ENCODE measurements at places on chromosomes 12 and 14.

- DNase-seq: no peak
These were observed 671.3 kb upstream of the TBX3 start for GRCh38 chr12:115355301-115355700.

DNA sequence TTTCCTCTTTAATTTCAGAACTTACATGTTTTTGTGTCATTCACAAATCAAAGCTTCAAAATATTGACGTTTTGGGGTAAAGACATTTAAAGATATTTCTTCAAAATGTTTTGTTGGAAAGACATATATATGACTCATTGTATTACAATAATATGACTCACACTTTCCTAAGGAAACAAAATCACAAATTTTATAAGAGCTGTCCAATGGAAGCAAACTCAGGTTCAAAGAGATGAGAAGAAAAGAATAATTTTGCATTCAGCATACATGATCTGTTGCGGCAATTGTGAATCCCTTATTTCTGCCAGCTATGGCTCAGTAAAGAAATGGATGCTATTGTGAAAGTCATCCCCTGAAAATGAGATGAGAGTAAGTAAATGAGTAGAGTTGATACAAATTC, 82.7 kb downstream of the GRIP1 start:
- no peak for DNase-seq

DNA sequence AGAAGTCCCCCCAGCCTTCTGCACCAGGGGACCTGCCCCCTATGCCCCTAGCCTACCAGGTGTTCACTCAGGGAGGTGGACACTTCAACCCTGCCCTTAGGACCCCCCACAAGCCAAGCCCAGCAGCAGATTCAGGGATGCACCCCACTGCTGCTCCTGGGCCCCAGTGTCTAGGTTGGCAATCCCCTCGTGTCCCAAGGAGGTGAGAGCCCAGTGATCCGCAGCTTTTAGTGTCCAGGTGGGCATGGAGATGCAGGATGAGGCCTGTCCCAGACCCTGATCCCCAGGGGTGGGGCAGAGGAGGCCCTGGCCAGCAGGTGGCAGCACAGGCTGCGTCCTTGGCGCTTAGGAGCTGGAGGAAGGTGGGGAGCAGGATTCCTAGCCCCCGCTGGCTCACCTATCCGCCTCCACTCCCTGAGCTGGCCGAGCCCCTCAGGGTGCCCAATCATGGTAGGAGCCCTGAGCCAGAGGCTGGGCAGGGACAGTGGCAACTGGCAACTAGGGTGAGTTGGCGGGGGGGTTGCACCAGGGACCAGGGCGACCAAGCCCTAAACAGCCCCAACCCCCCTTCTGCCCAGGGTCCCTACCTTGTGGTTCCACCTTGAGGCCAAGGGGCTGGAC, 4.1 kb downstream of the CKB start:
- peak; percentile 45 for DNase-seq

- no peak for DNase-seq
These were observed 6.0 kb downstream of the SPTB start for GRCh38 chr14:64873506-64874219.

- DNase-seq: no peak
These were observed 268.2 kb downstream of the SNAPC1 start for GRCh38 chr14:62030387-62030786.

- DNase-seq: no peak
These were observed 13.8 kb downstream of the NGDN start for GRCh38 chr14:23483236-23483854.

DNA sequence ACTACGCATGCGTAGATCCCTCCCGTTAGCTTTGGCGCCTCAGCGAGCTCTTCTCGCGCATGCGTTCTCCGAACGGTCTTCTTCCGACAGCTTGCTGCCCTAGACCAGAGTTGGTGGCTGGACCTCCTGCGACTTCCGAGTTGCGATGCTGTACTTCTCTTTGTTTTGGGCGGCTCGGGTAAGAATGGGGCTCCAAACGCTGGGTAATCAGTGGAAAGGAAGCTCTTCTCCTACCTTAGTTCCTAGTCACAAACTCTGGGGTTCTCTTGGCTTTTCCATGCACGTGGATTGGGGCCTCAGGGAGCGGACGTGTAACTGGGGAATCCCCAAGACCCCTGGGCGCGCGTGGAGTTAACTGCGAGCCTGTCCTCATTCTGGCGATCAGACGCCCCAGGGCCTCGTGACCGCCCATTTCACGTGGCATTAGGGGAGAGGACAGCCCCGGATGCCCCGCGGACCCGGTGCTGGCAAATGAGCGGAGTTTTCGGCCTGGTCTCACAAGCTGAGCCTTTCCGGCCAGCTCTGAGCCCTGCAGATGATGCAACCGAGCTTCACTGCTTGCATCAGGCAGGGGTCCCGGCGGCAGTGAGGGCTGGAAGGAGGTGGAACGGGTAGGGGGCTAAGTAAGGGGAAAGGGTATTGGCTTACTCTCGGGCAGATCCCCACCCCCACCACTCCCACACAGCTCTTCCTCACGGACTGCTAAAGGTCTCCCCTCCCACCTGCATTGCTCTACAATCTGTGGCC, at the start of gene SHMT2:
Gene SHMT2, plus strand, starts transcription at position 78 of the 747 bp plus-strand sequence. Its CDS starts 68 bp downstream, at position 146.
- DNase-seq: peak; percentile 93

DNA sequence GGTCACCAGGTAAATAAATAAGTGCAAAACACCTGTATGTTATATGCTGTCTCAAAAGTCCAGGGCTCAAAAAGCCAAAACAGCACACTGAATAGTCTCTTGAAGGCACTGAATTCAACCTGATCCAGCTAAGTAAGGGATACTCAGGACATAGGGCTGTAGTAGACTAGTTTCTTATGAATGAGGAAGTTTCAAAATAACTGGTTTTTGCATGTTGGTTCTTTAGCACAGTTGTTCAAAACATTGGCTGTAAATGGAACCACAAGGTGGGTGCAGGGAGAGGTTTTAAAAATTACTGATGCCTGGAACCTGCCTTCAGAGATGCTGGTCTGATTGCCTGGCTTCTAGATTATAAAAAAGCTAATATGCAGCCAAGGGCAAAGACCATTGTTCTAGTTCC, 34.1 kb downstream of the NDUFA12 start:
- DNase-seq: no peak

DNA sequence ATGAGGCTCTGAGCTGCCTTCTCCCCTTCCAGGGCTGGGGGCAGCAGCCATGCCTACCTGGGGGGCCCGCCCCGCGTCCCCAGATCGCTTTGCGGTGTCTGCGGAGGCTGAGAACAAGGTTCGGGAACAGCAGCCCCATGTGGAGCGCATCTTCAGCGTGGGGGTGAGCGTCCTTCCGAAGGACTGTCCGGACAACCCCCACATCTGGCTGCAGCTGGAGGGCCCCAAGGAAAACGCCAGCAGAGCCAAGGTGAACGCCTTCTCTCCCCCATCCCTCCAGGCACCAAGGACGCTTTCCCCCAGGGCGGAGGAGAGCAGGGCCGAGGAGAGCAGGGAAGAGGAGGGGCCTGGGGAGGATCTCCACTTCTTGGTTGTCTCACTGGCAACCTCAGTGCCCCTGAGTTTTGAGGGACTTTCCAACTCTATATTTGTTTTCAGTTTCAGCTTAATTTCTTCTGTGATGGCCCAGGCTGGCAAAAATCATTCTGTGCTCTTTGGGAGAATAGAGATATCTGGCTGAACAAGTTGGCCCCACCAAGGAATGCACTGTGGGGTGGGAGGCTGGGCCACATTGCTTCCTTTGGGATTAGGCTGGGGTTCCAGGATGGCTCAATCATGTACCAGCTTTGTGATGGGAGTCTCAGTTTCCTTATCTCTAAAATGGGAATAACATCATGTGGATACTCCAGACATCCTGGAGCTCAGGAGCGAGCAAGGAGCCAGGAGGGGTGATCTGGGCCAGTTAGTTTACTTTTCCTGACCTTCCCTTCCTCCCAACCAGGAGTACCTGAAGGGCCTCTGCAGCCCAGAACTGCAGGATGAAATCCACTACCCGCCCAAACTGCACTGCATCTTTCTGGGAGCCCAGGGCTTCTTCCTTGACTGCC, 1.2 kb downstream of the KHNYN start:
- peak; percentile 44 for DNase-seq

GRCh38 chr14:106883218-106883692, 1356.9 kb downstream of the TMEM121 start:
- peak; percentile 14 for DNase-seq

DNA sequence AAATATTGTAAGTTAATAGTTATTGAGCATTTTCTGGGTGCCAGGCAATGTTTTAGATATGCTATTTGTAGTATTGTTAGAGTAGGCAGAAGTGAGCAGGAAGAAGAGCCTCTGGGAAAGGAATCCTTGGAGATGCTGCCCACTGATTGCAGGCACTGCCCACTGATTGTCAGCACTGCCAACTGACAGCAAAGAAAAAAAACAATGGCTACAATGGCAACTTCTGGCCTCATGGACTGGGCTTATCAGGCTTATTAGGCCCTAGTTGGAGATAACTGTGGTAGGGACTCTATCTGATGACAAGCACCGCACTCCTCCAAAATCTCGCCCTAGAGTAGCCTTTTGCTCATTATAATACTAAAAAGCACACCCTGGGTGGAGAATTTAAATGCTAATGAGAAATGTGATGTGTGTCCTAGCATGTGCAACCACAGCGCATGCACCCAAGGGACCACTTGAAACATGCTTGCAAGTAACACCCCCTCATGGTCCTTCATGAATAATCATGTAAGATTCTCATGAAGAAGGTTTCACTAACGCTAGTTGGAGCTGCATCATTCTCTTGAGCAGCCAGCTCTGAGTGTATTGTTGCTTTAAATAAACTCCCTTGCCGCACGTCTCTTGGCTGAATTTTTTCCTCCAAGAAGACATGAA, 103.5 kb upstream of the PPP4R3A start:
- DNase-seq: no peak

GRCh38 chr14:24443053-24443665, 583 bp upstream of the SDR39U1 start:
- no peak for DNase-seq

GRCh38 chr12:112418273-112418607, 507 bp upstream of the PTPN11 start:
- no peak for DNase-seq

DNA sequence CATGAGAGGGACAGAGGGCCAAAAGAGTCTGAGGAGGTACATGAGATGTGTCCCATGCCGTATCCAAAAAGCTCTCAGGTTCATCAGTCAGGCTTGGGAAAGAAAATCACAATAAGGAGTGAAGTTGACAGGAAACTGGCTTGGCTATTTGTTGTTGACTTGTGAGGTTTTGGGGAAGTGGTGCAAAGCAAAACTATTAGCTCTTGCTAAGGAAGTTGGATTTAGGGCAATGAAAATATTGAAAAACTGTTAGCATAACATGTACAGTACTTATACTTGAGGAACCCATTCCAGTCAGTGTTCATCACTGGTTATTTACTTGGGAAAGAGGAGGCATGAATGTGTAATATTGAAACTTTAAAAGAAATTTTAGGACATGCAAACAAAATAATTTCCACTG, 145.9 kb downstream of the DUSP6 start:
- no peak for DNase-seq

DNA sequence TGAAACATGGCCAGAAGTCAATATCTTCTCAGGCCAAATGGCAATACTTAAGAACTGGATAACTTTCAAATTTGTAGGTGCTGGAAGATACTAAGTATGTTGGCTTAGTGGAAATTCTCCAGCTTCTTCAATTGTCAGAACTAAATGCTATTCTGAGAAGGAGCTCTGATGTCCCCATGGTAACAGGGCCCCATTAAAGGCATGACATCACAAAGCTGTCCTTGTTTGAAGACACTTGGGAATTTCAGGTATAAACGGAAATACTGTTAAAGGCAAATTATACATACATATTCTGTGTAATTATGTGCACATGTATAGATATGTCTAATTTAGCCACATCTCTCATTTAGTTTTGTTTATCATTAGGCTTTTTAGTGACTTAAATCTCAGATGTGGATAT, 210.0 kb upstream of the SEL1L start:
- no peak for DNase-seq

- DNase-seq: no peak
These were observed 64.9 kb upstream of the VASH1 start for GRCh38 chr14:76696361-76696760.

Data from immature natural killer cell (primary cell).